ENCODE measurements at places on chromosomes 12 and 14. TPM values are rescaled to one million over a fixed set of nuclear protein-coding genes. Genes with fewer than 3 reads are reported as not detected.

Gene MUCL1
- polyA plus RNA-seq: not detected

Gene KLHDC1
- polyA plus RNA-seq: 4.9 TPM

Gene SLC4A8
- polyA plus RNA-seq: 6.3 TPM

DNA sequence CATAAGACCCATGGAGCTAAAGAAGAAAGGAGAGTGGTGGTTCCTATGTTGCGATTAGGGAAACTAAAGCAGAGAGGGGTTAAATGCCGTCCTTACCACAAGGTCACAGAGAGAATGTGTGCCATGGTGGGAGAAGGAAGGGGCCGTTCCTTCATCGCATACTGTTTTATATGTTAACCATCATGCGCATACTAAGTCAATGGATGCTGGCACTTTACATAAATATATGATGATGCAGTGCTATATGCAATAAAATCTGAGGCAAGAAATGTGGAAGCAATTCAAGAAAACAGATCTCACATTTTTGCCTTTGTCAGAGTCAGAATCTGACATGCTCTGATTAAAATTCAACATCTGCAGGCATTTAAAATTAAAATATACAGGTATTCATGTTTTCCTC lies 168.1 kb downstream of the BMP4 start:
- no peak for DNase-seq
- H3K36me3 ChIP-seq: no peaks in the 10 kb centered on the region
- no peak overlapping the region for H3K4me3 ChIP-seq
- no peaks in the 10 kb centered on the region for H3K4me1 ChIP-seq

GRCh38 chr12:76337583-76337982 lies 10.6 kb downstream of the BBS10 start:
- H3K4me1 ChIP-seq: no peaks in the 10 kb centered on the region
- no peak overlapping the region for H3K27ac ChIP-seq
- no peak overlapping the region for H3K4me3 ChIP-seq
- no peak for DNase-seq
- no peaks in the 10 kb centered on the region for H3K27me3 ChIP-seq
- no peaks in the 10 kb centered on the region for H3K36me3 ChIP-seq

DNA sequence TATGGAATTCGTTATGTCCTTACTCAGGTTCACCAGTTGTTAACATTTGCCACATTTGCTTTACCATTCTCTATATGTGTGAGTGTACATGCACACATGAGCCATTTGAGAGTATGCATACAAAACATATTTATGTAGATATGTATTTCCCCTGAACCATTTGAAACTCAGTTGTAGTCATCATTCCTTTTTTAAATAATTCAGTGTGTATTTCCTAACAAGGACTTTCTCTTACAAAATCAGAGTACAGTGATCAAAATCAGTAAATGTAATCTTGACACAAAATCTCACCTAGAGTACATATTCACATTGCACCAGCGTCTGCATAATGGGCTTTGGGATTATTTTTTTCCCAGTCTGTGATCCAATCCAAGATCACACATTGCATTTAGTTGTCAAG lies 384.9 kb downstream of the DIO2 start:
- H3K36me3 ChIP-seq: no peaks in the 10 kb centered on the region
- H3K27me3 ChIP-seq: no peaks in the 10 kb centered on the region
- no peak overlapping the region for H3K4me3 ChIP-seq
- DNase-seq: no peak
- no peaks in the 10 kb centered on the region for H3K4me1 ChIP-seq

- peaks cover 9% of the 10 kb centered on the region for H3K27me3 ChIP-seq
- DNase-seq: no peak
- H3K4me3 ChIP-seq: no peak overlapping the region
- H3K27ac ChIP-seq: no peak overlapping the region
Measured at GRCh38 chr14:94690486-94690885, 78.3 kb downstream of the SERPINA3 start.

DNA sequence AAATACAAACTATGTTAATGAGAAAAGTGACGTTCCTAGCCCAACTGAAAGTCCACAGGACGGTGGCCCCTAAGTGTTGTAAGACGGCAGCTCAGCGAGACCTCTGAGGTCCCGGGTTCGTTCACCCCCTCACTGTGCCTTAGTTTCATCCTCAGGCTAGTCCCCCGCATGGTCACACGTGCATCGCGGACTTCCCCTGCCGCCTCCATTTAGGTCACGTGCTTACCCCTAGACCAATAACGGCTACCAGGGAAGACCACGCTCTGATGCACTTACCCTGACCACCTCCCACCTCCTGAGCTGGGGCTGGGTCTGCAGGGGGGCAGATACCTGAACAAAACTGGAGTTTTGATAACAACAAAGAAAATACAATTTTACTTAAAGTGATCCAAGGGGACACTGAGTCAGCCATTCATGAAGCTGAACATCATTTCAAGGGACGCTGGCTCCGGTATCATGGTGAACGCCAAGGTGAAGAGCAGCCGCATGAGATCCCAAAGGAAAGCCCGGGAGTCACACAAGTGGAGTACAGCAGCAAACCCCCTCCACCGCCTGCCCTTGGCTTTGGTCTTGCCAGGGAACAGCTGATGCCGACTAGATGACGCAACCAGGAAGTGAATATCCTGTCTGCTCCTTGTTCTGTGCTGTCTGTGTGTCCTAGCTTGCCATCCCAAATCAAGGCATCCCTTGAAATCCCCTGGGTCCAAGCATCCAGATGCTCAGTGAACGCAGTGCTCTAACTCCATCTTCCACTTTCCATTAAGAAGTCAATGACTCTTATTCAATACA lies 274.1 kb downstream of the PCNX1 start:
- no peaks in the 10 kb centered on the region for H3K4me1 ChIP-seq
- H3K36me3 ChIP-seq: no peaks in the 10 kb centered on the region
- no peak overlapping the region for H3K4me3 ChIP-seq
- no peaks in the 10 kb centered on the region for H3K27me3 ChIP-seq
- DNase-seq: no peak

DNA sequence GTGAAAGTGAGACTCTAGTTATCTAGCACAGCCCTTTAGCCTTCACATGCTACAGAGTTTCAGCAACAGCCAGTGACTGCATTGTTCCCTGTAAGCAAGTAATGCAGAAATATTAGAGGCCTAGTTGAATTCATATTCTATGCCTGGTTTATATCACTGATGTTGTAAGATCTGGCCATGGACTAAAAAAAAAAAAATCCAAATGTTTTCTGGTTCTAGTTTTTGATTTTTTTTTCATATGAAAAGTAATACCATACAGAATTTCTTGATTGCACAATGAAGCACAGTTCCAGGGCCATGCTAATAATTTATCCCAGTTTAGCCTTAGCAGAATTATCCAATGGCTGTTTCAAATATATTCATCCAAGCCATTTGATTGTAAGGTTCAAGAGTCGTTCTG lies 341.5 kb upstream of the DDHD1 start:
- no peaks in the 10 kb centered on the region for H3K27me3 ChIP-seq

DNA sequence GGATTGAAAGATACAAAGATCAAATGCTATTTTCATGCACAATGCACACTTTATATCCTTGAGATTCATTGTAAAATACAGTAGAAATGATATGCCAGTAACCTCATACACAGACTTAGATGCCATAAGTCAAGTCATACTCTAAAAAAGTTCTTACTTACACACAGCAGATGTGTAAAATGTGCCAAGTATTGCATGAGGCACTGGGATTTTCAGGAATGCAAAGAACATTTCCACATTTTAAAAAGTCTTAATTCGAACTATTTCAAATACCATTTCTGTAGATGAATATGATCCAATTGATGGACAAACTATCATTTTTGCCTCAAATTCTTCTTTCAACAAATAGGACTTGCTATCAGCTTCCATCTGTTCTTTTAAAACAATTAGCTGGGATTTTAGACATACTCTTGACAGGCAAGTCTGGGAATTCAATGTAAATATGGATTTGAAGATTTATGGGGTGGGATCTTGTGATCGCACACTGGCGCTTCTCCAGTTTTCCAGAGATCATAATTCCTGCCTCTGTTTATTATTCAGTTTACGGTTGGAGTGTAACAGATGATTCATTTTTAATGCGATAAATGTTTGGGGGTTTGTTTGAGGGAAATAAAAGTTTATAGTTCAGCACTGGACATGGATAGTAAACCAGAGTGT lies 183.8 kb downstream of the PAX9 start:
- DNase-seq: no peak
- H3K27ac ChIP-seq: no peak overlapping the region
- no peak overlapping the region for H3K4me3 ChIP-seq
- H3K27me3 ChIP-seq: no peaks in the 10 kb centered on the region
- no peaks in the 10 kb centered on the region for H3K36me3 ChIP-seq

DNA sequence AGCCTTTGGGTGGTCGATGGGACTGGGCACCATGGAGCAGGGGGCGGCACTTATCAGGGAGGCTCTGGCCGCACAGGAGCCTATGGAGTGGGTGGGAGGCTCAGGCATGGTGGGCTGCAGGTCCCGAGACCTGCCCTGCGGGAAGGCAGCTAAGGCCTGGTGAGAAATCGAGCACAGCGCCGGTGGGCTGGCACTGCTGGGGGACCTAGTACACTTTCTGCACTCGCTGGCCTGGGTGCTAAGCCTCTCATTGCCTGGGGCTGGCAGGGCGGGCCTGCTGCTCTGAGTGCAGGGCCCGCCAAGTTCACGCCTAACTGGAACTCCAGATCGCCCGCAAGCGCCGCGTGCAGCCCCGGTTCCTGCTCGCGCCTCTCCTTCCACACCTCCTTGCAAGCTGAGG lies 33.1 kb upstream of the SLCO1B3 start:
- no peaks in the 10 kb centered on the region for H3K27me3 ChIP-seq
- no peak overlapping the region for H3K4me3 ChIP-seq
- no peak overlapping the region for H3K27ac ChIP-seq

DNA sequence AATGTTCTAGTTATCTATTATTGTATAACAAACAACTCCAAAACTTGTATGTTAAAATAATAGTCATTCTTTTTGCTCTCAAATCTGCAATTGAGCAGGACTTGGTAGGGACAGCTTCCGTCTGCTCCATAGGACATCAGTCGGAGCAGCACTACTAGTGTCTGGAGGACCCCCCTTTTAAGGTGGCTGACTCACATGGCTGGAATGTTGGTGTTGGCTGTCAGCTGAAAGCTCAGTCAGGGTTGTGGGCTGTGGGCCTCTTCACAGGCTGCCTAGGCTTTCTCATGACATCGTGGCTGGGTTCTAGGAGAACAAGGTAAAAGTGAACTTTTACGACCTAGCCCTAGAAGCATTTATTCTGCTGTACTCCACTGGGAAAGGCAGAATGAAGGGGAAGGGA lies 160.6 kb downstream of the ANO4 start:
- H3K36me3 ChIP-seq: no peaks in the 10 kb centered on the region
- no peak for DNase-seq
- H3K27ac ChIP-seq: no peak overlapping the region
- no peak overlapping the region for H3K4me3 ChIP-seq
- H3K4me1 ChIP-seq: peaks cover 4% of the 10 kb centered on the region
- H3K27me3 ChIP-seq: no peaks in the 10 kb centered on the region

All from large intestine (tissue), 12 donors.